Right lobe of liver (tissue), 6 donors: ENCODE measurements at places on chromosomes 5 and 9. TPM values are rescaled to one million over a fixed set of nuclear protein-coding genes. Genes with fewer than 3 reads are reported as not detected.

DNA sequence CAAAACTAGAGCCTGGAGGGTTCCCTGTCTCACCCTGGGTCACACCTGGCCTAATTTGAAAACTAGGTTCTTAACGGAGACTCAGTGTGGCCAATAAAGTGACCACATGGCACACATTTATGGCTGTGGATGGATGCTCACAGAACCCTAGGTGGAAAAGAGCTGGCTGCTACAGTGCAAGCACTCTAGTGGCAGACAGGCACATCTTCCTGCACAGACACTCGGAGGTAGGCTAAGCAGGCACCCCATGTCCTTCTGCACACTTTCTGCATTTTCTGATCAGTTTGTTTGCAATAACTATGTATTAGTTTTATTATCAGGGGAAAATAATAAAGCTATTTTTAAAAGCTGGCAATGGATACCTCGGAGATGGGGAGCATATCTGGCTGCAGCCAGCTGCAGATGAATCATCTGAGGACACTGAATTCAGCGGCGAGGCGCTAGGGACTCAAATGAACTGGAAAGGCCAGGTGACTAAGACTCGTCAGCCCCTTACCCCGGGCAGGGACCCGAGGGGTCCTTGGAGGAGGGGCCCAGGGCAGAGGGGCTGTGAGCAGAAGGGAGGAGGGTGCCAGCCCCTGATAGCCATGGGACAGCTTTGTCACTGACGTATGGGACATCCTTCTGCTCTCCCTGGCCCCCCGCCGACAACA lies 96.2 kb downstream of the OLFM1 start:
- no peaks in the 10 kb centered on the region for H3K36me3 ChIP-seq
- no peak overlapping the region for H3K27ac ChIP-seq
- H3K4me1 ChIP-seq, result no peaks in the 10 kb centered on the region
- no peak for DNase-seq
- H3K27me3 ChIP-seq, result no peaks in the 10 kb centered on the region

DNA sequence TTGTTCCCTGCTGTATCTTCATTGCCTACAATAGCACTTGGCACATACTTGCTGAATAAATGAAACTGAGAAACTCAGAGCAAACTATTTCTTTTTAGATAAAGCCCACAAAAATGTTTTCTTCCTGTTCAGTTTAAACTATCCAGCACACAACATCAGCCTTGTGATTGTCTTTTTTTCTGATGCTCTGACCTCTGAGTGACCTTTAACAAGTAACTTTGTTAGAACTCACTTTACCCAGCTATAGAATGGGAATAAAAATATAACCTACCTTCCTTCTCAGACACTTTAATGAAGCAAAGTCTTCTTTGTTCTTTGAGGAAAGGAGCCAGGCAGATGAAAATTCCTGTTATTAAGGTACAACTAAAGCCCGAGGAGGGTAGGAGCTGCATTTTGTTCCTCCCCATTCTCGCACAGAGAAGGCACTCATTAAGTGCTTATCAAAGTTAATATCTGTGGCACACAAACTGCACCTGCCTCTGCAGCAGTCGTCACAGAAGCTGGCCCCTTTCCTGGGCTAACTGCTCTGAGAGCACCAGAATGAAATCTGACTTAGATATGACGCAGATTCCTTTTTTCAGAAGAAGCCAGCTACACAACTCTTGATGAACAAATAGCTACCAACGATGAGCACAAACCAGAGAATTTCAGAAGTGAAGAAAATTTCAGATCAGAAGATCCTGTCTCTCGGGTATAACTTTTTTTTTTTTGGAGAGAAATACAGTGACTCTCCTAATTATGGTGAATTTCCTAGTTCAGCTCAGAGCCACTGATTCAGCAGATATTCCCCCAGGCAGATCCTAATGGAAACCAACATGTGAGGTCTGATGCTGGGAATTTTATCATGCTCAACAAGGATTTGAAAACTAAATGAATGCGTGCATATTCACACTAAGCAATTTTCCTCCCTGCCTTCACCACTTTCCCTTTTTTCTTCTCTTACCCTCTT lies 31.0 kb upstream of the NR3C1 start:
- peak; percentile 56 for DNase-seq
- no peaks in the 10 kb centered on the region for H3K36me3 ChIP-seq
- no peaks in the 10 kb centered on the region for H3K4me1 ChIP-seq
- H3K27me3 ChIP-seq, result no peaks in the 10 kb centered on the region

The PCDHGA4 gene
- 0.39 TPM for total RNA-seq

The CD180 gene
- total RNA-seq, result 0.79 TPM

The PROB1 gene
- 0.44 TPM for total RNA-seq

The IL33 gene
- 8.4 TPM for total RNA-seq

- no peak overlapping the region for H3K27ac ChIP-seq
- H3K36me3 ChIP-seq, result peaks cover 9% of the 10 kb centered on the region
- H3K4me3 ChIP-seq, result no peak overlapping the region
- H3K4me1 ChIP-seq, result no peaks in the 10 kb centered on the region
Measured at GRCh38 chr5:96763026-96763425, 44.7 kb downstream of the ERAP1 start.

The INVS gene
- 23.2 TPM for total RNA-seq

- H3K27me3 ChIP-seq, result no peaks in the 10 kb centered on the region
- H3K36me3 ChIP-seq, result no peaks in the 10 kb centered on the region
- peak overlapping the region; percentile 31 for H3K4me3 ChIP-seq
- no peak for DNase-seq
- no peak overlapping the region for H3K27ac ChIP-seq
Measured at GRCh38 chr9:137406085-137406760, 16.7 kb downstream of the EXD3 start.

DNA sequence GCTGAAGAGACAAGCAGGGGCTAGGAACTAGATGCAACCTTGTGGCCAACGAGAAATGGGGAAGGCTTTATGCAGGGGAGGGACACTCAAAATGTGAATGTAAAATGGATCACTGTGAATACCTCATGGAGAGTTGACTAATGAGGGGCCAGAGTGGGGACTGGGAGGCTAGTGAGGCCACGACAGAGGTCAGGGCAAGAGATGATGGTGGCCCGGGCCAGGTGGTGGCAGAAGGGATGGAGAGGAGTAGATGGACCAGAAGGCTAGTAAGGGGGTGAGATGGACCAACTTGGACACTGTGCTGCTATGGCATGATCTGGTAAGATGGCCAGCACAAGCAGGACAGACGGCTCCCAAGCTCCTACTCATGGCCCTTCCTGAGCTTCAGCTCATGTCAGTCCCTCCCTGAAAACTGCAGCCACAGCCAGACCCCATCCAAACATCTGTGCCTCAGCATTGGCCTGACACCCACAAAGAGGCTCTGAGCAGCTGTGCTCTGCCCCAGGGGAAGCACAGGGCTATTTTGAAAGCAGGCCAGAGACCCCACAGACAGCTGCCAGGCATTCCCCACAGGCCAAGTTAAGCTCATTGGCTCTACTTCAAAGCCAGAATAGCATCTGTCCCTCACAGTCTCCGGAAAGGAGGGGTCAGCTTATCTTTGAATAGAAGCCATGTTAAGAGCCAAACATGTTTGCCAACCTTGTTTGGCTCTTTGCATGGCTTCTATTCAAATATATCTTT lies 22.1 kb downstream of the P4HA2 start:
- DNase-seq, result no peak
- H3K36me3 ChIP-seq, result no peaks in the 10 kb centered on the region
- H3K27ac ChIP-seq, result no peak overlapping the region
- H3K4me3 ChIP-seq, result no peak overlapping the region
- H3K4me1 ChIP-seq, result no peaks in the 10 kb centered on the region

GRCh38 chr5:154986151-154986550 lies 27.4 kb upstream of the KIF4B start:
- H3K4me3 ChIP-seq, result no peak overlapping the region
- H3K27me3 ChIP-seq, result no peaks in the 10 kb centered on the region
- H3K36me3 ChIP-seq, result no peaks in the 10 kb centered on the region
- no peak overlapping the region for H3K27ac ChIP-seq
- H3K4me1 ChIP-seq, result no peaks in the 10 kb centered on the region

The STXBP1 gene
- total RNA-seq, result 13.5 TPM

GRCh38 chr9:687994-688393 lies 153.5 kb upstream of the DMRT1 start:
- peaks cover 42% of the 10 kb centered on the region for H3K4me1 ChIP-seq
- peak overlapping the region; percentile 84 for H3K27ac ChIP-seq
- no peak for DNase-seq
- H3K27me3 ChIP-seq, result no peaks in the 10 kb centered on the region
- no peak overlapping the region for H3K4me3 ChIP-seq

DNA sequence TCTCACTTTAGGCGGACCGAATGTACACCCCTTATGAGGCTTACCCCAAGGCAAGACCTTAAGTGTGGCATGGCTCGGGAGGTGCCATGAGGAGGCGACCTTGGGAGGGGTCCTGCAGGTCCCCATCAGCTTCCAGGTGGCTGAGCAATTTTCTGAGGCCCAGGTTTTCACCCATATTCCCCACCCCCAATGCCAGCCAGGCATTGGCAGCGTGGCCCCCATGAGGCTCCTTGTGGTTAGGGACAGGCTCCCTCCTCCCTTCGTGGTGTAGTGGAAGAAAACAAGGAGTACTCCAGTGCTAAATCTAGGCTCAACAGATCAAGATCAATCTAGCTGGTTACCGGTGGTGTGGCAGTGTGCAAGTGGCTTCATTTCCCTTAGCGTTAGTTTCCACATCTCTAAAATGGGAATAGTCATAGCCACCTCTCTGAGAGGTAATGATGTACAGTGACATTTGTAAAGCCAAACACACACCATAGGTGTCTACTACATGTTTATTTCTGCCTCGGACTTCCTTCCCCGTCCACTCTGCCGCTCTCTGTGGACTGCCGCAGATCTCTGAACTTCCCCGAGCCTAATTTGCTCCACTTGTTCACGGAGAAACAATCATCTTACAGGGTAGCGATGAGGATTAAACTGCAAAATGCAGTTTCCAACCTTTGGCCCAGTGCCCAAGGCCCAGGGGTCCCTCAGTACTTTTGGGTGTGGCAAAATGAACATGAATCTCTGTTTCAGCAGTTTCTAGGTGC lies 8.4 kb downstream of the LHX2 start:
- H3K27ac ChIP-seq, result no peak overlapping the region
- no peaks in the 10 kb centered on the region for H3K4me1 ChIP-seq
- peaks cover 61% of the 10 kb centered on the region for H3K27me3 ChIP-seq
- no peaks in the 10 kb centered on the region for H3K36me3 ChIP-seq

- H3K27me3 ChIP-seq, result no peaks in the 10 kb centered on the region
- H3K4me1 ChIP-seq, result no peaks in the 10 kb centered on the region
- no peak for DNase-seq
- no peak overlapping the region for H3K27ac ChIP-seq
Measured at GRCh38 chr5:67730917-67731474, 484.6 kb upstream of the PIK3R1 start.

DNA sequence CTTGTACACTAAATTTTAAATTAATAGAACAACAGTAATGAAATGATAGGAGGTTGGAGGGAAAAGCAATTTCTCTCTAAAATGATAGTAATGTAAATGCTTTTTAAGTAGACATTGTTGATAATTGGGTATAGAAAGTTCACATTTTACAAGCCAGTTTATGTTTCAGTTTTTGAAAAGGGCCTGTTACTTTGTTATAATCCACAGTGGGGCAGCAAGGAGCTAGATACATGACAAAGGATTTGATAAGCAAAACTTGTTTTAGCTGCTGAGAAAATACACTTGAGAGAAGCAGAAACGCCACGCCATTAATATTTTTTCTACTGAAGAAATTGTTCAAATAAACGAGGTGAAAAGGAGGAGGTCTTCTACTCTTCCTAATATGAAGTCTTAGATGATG lies 30.2 kb downstream of the SREK1 start:
- no peaks in the 10 kb centered on the region for H3K27me3 ChIP-seq
- no peak overlapping the region for H3K4me3 ChIP-seq
- H3K27ac ChIP-seq, result no peak overlapping the region
- H3K36me3 ChIP-seq, result peaks cover 14% of the 10 kb centered on the region
- no peaks in the 10 kb centered on the region for H3K4me1 ChIP-seq
- no peak for DNase-seq

GRCh38 chr5:57435701-57436134 lies 46.9 kb downstream of the ACTBL2 start:
- H3K36me3 ChIP-seq, result no peaks in the 10 kb centered on the region
- DNase-seq, result no peak
- no peaks in the 10 kb centered on the region for H3K4me1 ChIP-seq
- no peaks in the 10 kb centered on the region for H3K27me3 ChIP-seq

DNA sequence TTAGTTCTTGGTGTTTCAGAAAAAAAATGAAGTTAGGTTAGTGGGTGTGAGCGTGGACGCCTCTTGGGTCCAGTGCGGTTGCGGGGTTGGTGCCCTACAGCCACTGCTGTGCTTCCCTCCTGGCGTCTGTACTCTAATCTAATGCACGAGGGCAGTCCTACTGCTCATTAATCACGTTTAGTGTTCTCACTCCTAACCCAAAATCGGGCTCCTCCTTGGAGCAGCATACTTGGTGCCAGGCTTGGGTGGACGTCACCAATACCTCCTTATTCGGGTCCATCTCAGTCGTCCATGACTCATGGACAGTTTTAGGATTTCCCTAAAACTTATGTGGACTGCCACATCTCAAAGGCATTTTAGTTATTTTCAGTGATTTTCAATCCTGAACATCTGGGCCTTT lies 41.6 kb downstream of the TRIO start:
- no peaks in the 10 kb centered on the region for H3K27me3 ChIP-seq
- peaks cover 30% of the 10 kb centered on the region for H3K4me1 ChIP-seq
- no peak overlapping the region for H3K4me3 ChIP-seq
- H3K27ac ChIP-seq, result no peak overlapping the region
- DNase-seq, result no peak

- H3K27me3 ChIP-seq, result no peaks in the 10 kb centered on the region
- no peak overlapping the region for H3K4me3 ChIP-seq
- H3K27ac ChIP-seq, result no peak overlapping the region
- H3K36me3 ChIP-seq, result no peaks in the 10 kb centered on the region
Measured at GRCh38 chr5:137491121-137491520, 8.0 kb downstream of the SPOCK1 start.

The SLC27A6 gene
- total RNA-seq, result not detected

The PTPA gene
- 62.3 TPM for total RNA-seq

DNA sequence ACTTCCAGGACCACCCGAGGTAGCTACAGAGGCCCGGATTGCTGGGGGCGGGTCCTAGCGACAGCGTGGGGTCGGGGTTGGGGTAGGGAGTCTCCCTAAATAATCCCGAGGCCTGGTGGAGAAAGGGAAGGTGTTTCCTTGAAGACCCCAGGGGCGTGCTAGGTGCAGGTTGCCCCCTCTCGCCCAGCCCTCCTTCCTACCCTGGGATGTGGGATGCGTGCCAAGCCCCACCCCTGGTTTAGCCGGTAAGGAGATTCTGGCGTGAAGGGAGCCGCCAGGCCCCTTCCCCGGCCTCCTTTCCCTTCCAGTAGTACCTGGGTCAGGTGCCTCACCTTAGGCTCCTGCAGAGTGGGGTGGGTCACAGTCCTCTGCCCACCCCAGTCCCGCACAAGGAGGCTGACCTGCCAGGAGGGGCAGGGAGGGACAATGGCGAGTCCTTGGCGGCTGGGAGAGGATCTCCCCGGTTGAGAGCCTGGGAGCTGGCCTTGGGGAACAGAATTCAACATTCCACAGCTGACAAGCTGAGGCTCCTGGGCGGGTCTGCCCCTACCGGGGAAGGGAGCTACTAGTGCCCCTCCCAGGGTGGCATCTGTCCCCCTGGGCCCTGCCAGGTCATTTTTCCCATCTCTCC lies 674 bp downstream of the TSPAN17 start:
- H3K27me3 ChIP-seq, result no peaks in the 10 kb centered on the region
- H3K4me1 ChIP-seq, result peaks cover 6% of the 10 kb centered on the region
- peak; percentile 72 for DNase-seq
- no peak overlapping the region for H3K27ac ChIP-seq
- no peaks in the 10 kb centered on the region for H3K36me3 ChIP-seq
